RPMI7951 (cell line): ENCODE measurements at places on chromosomes 4 and X.

DNA sequence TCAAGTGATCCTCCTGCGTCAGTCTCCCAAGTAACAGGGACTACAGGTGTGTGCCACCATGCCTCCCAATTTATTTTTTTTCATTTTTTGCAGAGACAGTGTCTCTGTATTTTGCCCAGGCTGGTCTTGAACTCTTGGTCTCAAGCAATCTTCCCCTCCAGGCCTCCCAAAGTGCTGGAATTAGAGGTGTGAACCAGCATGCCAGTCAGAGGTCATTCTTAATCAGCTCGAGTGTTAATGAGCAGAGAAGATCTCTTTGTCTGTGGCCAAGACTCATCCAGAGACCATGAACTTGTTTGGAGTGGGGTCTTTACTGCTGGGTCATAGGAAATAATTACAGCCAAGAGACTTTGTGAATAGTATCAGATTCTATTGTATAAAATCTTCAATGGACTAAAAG is 99.2 kb upstream of the AP1S2 start:
- DNase-seq, result no peak

- no peak for DNase-seq
These were observed 535.2 kb downstream of the GALNTL6 start for GRCh38 chr4:172348426-172348825.

- DNase-seq, result peak; percentile 47
These were observed 4.9 kb downstream of the OPHN1 start for GRCh38 chrX:68428431-68428830.

DNA sequence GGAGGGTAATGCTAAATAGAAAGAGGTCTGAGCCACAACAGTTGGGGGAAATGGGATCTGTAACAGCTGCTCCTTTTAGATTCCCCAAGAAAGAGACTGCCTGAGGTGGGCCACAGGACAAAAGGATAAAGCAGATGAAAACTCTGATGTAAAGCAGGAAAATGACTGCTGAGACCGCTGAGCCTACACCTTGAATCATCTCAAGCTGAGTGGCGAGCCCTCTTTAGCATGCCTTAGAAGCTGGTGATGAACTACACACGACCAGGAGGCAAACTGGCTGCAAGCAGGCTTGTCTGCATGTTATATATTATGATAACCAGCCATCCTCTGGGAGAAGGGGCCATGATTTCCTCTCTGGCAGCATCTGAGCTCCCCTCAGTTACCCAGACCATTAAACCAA is 88.4 kb downstream of the TTC29 start:
- DNase-seq, result no peak

DNA sequence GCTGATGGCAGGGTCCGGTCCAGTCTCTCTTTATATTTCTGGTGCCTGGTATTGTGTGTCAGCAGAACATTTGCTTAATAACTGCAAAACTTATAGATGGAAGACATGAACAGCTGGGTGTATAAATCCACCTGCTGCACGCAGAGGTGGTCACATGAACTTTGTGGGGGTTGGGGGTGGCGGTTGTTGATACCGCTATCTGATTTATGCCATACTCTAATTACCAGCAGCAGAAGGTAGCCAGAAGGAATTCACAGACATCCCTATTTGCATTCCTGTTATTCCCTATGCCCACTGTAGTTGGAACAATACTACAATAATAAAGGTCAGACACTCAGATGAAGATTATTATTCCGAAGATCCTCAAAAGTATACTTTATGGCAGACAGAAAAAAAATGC is 121.6 kb upstream of the PUDP start:
- DNase-seq, result no peak

GRCh38 chr4:148044912-148045352 is 313.0 kb downstream of the ARHGAP10 start:
- peak; percentile 4 for DNase-seq

DNA sequence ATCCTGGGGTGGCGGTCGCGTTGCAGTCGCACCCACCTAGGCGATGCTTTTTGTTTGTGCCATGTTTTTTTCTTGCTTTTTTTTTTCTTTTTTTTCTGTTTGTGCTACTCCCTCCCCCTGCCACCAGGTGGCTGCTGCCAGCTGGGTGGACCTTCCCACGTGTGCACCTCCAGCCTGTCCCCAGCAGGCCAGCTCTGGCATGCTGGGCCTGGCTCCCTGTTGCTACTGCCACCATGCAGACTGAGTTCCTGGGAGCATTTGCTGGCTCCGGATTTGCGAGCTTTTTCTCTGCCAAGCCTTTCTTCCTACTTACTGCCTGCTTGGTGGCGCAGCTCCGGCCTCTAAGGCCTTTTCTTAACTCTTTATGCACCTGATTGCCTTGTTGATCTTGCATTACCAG is 161.2 kb upstream of the WDFY3 start:
- DNase-seq, result peak; percentile 39

GRCh38 chrX:128438082-128438481 is 385.9 kb upstream of the ACTRT1 start:
- DNase-seq, result no peak

DNA sequence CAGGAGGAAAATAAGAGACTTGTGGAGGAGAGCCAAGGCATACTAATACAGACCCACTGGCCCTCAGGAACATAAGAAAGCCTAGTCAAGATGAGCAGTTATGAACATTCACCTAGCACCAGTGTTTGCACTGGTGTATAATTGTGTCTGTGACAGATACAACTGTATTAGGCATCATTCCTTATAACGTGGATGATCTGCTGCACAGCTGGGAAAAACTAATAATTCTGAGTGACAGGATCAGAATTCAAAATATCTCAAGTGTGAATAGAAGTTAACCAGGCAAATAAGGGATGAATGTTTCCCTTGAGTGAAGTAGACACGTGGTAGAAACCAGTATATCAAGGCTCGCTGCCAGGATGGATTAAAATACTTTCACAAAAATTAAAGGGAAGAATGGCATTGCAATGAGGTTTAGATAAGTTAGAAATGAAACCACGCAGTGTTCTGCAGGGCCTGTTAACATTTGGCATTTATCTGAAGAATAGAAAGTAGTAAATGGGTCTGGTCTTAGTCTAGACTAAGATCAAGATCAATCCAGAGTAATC is 325.9 kb downstream of the EPHA5 start:
- no peak for DNase-seq

GRCh38 chrX:130028196-130028595 is 45.8 kb downstream of the BCORL1 start:
- DNase-seq, result peak; percentile 9

- no peak for DNase-seq
These were observed 100.6 kb downstream of the ABLIM2 start for GRCh38 chr4:8058031-8058479.

DNA sequence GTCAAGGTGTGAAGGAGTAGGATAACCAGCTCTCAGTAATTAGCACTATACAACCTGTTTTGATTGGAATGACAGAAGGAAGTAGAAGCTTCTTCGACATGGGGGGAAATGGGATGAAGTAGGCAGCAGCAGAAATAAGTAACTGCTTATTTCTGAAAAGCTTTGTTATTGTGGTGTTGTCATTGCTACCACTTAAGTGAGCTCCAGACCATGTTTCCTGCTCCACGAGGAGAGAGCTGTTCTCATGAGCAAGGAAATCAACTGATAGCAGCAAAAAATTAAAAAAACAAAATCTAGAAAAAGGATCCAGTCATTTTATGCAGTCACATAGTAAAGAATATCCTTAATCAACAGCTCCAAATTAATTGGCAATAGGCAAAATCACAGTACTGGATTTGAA is 106.1 kb upstream of the TLL1 start:
- no peak for DNase-seq

DNA sequence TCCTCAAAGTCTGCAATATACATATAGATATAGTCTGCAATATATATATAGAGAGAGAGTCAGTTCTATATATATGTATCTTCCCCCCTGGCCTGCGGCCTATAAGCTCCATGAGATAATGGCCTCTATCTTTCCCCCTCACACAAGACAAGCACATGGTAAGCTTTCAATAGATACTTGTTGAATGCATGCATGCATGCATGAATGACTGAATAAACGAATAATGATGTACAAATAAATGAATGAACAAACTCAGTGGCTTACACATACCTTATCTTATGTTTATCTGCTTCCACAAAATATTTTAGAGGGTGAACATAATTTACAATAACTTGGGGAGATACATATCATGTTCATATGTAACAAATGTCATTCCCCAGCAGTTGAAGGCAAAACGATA is 6.3 kb upstream of the GPM6A start:
- no peak for DNase-seq

- DNase-seq, result peak; percentile 45
These were observed 56.7 kb downstream of the SPINK2 start for GRCh38 chr4:56764775-56765174.

DNA sequence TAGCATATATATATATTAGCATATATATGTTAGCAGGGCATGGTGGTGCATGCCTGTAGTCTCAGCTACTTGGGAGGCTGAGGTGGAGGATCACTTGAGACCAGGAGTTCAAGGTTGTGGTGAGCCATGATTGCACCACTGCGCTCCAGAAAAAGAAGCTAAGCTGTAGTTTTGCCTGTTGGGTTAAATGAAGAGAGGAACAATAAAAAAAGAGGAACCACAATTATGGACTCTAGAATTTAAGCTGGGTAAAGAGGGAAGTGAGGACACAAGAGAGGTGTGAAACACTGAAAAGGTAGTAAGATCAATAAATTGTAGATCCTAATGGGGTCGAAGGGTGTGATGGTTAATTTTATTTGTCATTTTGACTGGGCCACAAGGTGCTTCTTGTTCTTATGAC is 40.5 kb upstream of the HSD17B10 start:
- DNase-seq, result no peak

DNA sequence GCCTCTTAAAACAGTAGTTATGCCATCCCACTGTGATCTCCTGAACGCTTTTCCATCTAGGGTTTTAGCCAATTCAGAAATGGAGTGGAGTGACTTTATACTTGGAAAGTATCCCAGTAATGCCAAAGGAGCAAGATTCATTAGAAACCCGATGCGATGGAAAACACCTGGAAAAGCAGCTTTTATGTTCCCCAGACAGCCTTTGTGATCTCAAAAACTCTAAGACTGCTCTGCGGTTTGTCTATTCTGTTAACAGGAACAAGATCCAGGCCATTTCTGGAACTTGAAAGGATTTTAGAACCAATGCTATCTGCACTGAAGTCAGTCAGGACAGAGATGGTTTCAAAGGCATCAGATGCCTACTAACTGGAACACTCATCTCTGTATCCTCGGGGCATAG is 145.1 kb downstream of the APBB2 start:
- peak; percentile 75 for DNase-seq

GRCh38 chr4:25818876-25819275 is 43.9 kb downstream of the SEL1L3 start:
- DNase-seq, result no peak

DNA sequence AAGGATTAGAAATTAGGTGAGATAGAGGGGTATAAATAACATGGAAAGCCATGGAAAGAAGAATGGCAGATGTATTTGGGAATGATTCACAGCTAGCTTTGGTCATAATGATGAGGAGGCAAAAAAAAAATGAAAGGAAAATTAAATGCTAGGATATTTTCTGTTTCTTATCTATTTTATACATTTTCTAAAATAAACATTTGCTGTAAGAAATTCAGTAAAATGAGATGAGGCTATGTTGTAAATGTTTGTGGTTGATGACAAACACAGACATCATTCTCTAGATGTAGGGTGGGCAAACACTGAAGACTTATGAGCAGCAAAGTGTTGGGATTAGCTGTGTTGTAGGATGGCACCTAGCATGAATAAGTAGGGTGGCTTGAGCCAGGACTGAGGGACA is 407.1 kb downstream of the IL15 start:
- DNase-seq, result peak; percentile 15
